ENCODE measurements at places on chromosomes 11 and 22.
A peak's percentile ranks its signal among the peaks of the same experiment; 100 is the strongest.

- DNase-seq, result no peak
Measured at GRCh38 chr11:83635166-83635565, 349.0 kb upstream of the CCDC90B start.

DNA sequence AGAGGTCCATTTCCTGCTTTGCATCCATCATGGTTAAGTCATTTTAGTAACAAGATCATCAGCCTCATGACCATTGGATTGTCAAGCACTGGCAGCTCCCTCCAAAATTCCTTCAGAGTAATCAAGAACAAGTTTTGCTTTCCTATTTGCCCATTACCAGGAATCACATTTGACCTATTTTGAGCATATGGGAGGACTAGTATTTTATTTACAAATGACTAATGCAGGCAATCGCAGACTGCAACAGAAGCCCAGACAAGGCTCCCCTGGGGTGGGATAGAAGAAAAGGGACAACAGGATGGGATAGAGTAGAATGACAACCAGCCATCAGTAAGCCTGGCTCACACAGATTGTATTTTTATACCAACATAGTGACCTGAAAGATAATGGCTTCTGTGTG is 9.1 kb downstream of the MMP10 start:
- DNase-seq, result no peak

DNA sequence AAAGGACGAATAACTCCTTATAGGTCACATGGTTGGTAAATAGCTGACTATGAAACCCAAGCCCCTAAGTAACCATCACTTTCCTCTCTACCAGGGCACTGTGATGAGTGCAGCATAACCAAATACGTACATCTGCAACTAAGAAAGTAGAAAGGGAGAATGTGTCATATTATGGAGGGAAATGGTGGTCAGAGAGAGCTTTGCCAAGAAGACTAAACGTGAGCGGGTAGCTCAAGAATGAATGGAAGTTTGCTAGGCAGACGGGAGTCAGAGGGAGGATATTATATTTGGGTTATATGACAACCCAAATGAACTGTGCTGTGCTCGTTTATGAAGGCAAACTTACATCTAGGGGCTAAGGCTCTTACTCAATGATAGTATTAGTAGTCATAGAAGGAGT is 537.3 kb downstream of the OPCML start:
- DNase-seq, result no peak

DNA sequence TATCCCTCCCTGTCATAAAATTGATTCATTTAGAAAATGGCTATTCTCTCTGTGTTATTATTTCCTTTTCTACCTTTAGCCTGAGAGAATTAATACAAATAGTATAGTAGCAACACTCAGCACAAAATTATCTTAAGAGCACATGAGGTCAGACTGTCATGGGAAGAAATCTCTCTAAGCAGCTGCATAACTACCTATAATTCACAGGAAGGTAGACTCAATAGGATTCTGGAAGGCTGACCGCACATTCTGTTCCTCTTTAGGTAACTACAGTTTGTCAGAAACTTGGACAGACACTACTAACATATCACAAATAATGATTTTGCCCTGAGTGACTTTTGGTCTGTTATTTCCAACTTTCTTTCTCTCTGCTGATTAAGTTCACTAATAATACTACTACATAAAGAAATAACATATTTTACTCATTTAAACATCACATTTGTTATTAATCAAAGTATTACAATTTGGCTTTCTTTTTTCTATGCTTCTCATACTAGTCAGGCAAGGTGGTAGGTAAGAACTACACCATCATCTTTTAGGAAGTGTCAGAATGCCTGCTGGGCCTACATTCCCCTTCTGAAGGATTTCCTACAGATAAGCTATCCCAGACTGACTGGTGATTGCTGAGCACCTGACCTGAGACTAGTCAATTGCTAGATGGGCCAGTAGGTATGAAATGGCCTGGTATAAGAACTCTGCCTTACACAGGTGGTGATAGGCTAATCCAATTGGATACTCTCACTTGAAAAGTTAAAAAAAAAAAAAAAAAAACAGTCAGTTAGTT is 325.1 kb downstream of the DLG2 start:
- no peak for DNase-seq

GRCh38 chr11:14907411-14908213 is 15.6 kb upstream of the CYP2R1 start:
- peak; percentile 66 for DNase-seq

DNA sequence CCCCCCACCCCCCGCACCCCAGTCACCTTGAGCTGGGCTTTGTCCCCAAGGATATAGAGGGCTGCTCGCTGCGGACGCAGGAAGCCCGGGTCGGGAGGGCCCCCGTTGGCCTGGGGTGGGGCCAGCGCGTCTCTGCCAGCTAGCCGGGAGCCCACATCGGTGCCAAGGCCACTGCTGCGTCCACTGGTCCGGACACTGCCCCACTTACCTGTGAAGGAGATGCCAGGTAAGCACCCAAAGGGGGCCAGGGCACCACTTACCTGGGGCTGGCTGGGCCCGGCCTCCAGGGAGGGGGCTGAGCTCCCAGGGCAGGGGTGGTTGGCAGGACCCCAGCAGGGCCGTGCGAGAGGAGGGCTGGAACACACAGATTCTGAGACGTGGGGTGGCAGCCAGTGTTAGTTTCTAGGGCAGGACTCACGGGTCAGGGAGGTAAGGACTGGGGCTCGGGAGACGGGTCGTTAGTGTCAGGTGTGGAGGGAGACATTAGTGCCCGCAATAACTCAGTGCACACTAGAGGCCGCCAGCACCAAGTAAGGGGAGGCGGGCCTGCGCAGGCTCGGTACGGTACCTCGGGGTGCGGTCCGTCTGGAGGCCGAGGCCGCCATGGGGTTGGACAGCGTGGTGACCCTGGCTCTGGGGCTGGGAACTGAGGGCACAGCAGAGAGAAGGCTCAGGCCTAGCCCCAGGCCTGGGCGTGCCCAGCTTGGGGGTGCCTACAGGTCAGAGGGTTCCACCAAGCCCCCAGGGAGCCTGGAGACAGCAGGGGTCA is 18.2 kb downstream of the SBF1 start:
- DNase-seq, result no peak

DNA sequence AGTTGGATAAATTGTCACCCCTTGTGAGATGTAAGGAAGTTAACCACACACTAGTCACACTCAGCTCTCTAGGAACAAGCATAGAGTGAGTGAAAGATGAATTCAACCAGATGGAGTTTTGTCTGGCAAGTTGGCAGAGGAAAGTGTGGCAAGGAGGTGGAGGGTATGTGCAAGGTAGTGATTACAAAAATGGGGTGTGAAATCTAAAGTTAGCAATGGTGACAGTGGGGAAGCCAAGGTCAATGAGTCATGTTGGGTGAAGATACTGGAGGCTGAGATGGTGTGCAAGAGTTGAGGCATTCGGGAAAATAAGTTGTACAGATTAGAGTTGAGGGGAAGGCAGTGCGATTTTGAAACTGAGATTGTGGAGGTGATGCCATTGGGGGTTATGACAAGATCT is 33.7 kb downstream of the MRGPRX2 start:
- DNase-seq, result no peak

GRCh38 chr11:100887659-100888058 is 200.6 kb downstream of the ARHGAP42 start:
- DNase-seq, result no peak

GRCh38 chr22:23847991-23848864 is 9.4 kb upstream of the DERL3 start:
- no peak for DNase-seq

GRCh38 chr11:15145615-15146014 is 30.9 kb downstream of the INSC start:
- no peak for DNase-seq

DNA sequence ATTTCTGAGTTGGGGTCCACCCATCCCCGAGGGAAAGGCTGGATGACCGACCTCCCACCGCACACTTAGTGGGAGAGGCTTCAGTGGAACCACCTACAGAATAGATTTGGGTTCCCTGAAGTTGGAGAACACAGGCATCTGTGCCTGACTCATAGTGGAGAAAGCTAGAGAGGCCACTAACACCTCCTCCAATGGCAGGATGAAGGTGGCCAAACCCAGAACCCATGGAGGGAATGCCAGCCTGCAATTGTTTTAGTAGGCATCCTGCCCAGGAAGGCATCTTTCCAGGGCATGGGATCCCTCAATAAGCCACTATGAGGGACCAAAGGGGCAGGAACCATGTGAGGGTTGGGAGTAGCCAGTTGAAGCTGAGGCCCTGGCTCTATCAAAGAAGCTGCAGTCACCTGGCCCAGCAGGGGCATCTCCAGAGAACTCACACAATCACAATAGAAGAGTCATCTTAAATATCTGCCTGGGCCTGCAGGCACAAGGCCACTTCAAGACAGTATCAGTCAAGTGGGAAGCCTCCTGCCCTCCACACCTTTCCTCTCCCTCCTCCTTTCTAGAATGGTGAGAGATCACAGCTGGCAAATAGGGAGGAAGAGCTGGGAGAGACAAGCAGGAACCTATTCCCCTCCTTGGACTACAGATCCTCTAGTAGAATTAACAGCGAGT is 124.1 kb upstream of the CSNK2A3 start:
- no peak for DNase-seq

GRCh38 chr22:30284172-30284571 is 5.1 kb downstream of the CASTOR1 start:
- DNase-seq, result no peak

DNA sequence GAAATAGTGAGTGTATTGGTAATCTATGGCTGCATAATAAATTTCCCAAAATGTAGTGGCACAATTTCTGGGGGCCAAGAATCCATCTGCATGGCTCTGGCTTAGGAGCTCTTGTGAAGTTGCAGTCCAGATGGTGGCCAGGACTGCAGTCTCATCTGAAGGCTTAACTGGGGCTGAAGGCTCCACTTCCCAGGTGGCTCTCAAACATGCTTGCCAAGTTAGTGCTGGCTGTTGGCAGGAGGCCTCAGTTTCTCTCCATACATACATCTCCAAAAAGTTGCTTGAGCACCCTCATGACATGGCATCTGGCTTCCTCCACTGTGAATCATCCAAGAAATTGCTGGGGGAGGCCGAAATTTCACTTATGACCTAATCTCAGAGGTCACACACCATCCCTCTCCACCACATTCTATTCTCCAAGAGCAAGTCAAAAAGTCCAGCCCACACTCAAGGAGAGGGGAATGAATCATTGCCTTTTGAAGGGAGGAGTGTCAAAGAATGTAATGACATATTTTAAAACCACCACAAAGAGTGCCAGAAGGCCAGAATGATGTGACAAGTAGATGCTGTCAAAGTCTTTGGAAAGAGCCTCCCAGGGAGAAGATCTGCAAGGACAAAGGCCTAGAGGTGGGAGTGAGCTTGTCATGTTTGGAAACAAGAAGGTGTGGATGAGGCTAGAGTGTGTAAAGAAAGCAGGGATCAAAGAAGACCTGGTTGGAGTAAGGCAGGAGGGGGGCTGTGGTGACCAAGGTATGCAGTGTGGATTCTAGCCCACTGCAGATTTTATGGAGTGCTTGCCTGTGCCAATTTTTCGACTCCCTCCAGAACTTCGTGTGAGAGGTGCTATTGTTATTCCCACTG is 566.2 kb downstream of the MIAT start:
- DNase-seq, result no peak

DNA sequence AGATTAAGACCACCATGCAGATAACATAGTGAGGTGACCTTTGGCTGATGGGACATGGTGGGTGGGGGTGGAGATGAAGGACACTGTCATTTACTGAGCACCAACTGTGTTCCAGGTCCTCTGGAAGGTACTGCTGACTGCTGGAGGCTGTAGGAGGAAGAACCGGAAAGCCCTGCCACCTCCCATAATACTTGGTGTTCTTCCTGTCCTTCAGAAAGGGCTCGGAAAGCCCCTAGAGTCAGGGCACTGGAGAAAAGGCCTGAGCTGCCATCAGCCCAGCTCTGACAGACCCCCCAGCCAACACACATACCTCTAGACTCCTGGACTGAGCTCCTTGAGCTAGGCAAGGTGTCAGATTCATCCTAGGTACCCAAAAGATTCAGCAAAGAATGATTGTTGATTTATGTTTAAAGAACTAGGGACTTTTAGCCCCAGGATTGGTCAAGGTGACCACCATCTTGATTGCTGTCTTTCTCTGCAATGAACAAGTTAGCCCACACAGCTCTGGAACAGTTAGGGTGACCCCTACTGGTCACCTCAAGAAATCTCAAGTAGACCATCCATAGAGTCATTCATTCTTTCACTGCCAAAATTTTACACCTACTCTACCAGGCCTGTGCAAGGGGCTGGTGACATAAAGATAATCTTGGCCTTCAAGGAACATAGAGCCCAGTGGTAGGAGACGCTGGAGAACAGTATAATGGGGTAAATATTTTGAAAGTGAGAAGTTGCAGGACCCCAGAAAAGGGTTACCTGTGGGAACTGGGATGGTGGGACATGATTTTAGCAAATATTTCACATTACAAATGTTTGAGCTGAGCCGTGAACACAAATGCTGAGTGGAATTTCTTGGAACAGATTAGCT is 39.4 kb downstream of the IRAG1 start:
- DNase-seq, result peak; percentile 72

- DNase-seq, result no peak
Measured at GRCh38 chr11:129417458-129417857, 41.8 kb downstream of the BARX2 start.

GRCh38 chr11:92131289-92131865 is 93.2 kb upstream of the FAT3 start:
- DNase-seq, result no peak

DNA sequence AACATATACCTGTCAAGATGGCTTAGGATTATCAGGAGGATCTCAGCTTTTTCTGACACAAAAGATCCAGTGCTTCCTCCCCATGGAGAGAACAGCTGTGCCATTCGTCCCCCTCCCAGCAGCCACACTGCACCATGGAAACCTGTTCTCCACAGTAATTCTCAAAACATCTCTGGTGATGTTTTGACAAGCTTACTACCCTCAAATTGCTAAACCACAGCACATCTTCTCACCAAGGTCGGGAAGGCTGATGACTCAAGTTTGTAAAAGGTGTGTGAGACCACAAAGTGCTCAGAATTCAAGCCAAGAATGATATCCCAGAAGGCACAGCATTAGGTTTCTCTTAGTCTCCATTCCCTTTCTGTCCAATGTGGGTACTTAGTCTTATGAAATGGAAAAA is 3.9 kb upstream of the RAB38 start:
- DNase-seq, result no peak

DNA sequence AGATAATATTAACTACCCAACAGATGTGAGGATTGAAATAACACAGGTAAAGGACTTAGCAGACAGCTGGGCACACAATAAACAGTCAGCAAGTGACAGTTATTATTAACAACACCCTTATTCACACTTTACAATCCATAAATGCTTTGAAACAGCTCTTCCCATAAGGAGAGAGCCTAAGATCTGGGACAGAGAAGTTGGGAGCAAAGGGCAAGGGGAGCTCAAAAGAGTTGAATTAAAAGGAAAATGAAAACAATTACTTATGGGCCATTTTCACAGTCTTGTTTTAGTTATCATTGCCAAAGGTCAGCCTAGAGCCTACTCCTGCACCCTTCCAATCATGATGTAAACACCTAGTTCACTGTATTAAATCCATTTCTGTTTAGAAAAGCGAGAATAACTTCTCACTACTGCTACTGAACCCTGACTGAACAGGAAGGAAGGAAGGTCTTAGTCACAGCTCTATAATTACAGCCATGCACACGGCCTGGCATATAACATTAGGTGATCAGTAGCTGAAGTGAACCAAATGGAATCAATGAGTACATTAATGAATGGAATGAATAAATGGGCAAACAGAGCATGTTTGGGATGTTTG is 111.3 kb downstream of the PLEKHA7 start:
- peak; percentile 44 for DNase-seq

GRCh38 chr22:44587737-44588310 is 89.8 kb upstream of the RTL6 start:
- DNase-seq, result no peak

GRCh38 chr11:13238879-13239514 is 38.6 kb upstream of the BMAL1 start:
- DNase-seq, result peak; percentile 33

GRCh38 chr11:128919216-128919615 is 23.5 kb downstream of the TP53AIP1 start:
- no peak for DNase-seq

- DNase-seq, result no peak
Measured at GRCh38 chr11:121497176-121497998, 44.6 kb upstream of the SORL1-AS1 start.
